Natural killer cell treated with Interleukin-12 subunit alpha and Interleukin-12 subunit beta and Interleukin-15 and Interleukin-18, amount 100 ng/mL, for 72 hours (primary cell): ENCODE measurements at places on chromosomes 2 and 18. TPM values are rescaled to one million over a fixed set of nuclear protein-coding genes. Genes with fewer than 3 reads are reported as not detected.

Gene CNRIP1
- total RNA-seq = not detected

Gene MFSD2B
- 0.75 TPM for total RNA-seq

Gene GALNT13
- not detected for total RNA-seq

DNA sequence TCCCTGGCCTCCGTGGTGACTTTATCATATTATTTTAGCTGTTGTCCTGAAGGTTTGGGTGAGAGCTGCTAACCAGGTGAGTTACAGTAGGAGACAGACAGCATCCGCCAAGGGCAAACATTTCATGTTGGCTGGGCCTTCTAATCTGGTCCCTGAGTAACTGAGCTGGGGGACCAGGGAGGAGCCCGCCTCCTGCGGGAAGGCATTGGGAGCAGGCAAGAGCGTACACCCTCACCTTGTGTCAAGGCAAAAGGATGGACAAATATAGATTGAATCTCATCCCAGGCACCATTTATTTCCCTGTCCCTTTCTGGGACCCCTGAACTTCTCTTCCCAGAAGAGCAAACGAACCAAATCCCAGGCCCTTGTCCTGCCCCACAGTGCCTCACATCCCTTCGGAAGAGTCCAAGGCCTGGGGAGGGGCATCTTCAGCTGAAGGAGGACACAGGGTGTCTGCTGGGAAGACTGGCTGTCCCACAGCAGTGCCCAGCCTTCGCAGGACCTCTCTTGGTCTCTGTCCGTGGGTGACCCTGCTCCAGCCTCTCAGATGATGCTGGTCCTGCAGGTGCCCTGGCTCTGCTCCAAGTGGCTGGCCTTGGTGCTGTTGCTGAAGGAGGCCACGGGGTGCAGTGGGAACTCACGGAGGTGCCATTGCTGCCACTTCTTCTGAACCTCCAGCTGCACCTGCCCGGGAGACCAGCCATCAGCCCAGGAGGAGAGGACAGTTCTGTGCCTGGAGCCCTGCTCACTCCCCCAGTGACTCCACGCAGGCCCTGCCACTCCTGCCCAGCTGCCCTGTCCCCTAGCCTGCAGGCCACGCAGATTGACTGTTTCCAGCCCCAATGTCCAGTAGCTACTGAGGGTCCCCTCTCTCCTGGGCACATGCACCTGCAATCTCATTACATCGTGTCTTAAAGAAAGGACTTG lies 8.2 kb downstream of the TMEM37 start:
- no peak for DNase-seq

DNA sequence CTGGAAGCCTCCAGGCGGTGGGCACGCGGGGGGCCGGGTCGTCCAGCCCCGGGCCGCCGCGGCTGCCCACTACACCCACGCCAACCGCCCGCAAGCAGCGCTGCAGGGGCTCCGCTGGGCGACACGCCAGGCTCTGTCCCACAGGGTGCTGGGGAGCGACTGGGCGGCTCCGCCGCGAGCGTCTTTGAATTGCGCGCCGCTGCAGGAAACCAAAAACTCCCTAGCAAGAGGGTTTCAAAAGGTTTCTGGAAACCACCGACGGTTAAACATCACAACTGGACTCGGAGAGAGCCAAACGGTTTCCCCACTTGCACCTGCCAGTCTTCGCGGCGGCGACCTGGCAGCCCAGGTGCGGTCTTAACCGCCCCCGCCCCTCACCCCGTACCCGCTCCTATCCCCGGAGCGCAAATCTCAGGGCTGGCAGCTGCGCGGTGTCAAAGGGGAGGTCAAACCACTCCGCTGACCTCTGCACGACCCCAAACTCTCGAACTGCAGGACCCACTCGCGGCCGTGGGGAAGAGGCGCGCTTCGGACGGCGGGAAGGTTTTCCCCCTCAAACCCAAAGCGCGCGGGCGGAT lies 1.0 kb downstream of the CXCR4 start:
- peak; percentile 78 for DNase-seq

DNA sequence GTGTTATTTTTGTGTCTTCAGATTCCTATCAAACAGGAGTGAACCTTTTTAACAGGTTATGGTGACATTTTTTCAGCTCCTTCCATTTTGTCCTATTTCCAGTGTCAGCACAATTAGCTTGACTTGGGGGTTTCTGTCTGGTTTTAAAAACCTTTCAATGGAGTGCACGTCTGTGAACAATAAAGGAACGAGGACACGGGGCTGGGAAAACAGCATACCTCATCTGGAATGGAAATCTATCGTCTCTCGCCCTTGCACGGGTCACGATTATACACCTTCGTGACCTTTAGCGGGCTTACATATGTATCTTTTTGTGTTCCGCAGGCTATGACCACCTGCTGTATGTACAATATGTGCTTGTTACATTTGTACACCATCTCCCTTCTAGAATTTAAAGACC lies 2.3 kb upstream of the ZNF532 start:
- DNase-seq = no peak

DNA sequence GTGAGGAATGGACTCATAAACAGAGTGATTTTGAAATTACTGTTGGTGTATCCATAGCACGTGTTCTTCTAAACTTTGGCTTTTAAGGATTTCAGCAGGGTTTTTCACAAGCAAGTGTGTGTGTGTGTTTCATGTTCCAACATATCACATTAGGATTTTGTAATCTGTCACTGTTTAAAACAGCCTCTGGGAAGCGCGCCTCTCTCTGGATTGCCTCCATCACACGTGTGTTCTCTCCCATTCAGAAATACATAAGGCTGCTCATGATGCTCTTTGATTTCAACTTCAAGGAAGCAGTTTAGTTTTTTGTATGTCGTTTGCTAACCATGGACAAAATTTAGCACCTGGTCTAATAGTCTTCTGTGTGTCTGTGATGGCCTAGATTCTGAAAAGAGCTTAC lies 370.4 kb downstream of the MTX2 start:
- DNase-seq = no peak

- DNase-seq = no peak
Observed at GRCh38 chr18:44080054-44080453, 600.6 kb upstream of the SETBP1 start.

GRCh38 chr2:227822416-227823003 lies 8.9 kb downstream of the CCL20 start:
- DNase-seq = no peak

GRCh38 chr2:19360966-19361321 lies 2.5 kb upstream of the OSR1 start:
- no peak for DNase-seq

DNA sequence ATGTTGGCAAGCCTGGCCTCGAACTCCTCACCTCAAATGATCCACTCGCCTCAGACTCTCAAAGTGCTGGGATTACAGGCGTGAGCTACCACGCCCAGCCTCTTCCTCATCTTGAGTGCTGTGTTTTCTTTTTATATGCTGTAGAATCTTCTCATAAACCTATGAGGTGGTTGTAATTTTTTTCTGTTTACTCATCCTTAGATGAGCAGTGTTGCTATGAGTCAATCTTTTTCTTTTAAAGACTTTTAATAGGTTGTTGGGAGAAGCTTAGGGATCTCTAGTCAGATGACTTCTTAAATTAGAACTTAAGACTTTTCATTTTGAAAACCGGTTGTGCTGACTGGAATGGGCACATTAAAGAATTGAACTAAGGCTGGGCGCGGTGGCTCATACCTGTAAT lies 8.7 kb upstream of the AAK1 start:
- no peak for DNase-seq

DNA sequence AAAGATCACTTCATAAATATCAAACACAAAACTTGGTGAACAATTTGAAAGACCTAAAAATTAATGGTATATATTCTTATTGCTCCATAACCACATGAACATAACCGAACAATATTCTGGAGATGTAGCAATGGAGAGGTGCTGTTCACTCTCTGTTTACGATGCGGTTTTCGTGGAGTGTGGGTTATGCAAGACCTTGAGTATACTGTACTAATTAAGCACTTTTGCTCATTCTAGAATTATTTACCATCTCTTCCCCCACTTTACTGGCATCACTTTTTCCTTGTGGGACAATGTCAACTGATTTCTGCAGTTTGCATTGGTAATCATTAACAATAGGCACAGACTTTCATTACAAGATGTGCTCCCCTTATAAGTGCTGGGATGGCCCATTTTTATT lies 97.6 kb downstream of the RAPH1 start:
- no peak for DNase-seq

GRCh38 chr2:134391751-134392160 lies 137.9 kb downstream of the MGAT5 start:
- no peak for DNase-seq

GRCh38 chr2:96987301-96987909 lies 1.0 kb upstream of the FAM178B start:
- no peak for DNase-seq

DNA sequence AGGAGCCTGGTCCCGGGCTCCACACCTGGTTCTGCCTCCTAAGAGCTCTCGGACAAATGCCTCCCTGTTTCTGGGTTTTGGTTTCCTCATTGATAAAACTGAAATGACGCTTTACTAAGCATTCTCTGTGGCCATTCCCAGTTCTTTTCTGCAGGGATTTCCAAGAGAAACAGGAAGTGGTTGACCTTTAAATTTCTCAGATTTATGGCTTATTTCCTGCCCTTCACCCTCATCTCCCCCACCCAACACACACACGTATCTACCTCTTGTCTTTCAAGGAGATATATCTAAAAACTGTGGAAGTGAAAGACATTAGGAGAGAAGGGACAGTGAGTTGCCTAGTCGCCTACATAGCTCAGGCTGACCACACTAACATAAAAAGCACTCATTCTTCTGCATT lies 53.0 kb downstream of the PIEZO2 start:
- no peak for DNase-seq

- no peak for DNase-seq
Observed at GRCh38 chr2:64350996-64351395, 103.0 kb upstream of the LGALSL start.
